ENCODE measurements at places on chromosomes 2 and 18.
A peak's percentile ranks its signal among the peaks of the same experiment; 100 is the strongest.

- no peak for DNase-seq
Observed at GRCh38 chr2:118508282-118508681, 339.2 kb downstream of the EN1 start.

DNA sequence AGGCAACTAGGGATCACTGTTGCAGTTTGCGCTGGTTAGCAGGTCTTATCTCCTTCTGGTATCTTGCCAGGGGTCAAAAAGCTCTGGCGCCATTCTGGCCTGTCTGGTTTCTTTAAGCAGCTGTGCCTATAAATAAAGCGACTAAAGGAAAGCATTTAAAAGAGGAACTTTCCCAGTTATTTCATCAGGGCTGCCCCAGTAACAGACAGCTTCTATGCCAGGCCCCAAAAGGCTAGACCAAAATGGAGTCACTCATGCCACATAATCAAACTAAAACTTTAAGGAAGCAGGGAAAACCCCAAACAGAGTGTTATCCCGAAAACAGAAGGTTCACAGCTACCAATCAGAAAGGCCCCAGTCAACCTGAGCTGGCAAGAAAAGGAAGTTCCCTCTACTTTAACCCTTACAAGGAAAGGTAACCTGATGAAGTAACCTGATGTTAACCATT lies 41.2 kb upstream of the HNRNPA3 start:
- no peak for DNase-seq

GRCh38 chr2:162084536-162084935 lies 10.5 kb upstream of the DPP4 start:
- DNase-seq = no peak

DNA sequence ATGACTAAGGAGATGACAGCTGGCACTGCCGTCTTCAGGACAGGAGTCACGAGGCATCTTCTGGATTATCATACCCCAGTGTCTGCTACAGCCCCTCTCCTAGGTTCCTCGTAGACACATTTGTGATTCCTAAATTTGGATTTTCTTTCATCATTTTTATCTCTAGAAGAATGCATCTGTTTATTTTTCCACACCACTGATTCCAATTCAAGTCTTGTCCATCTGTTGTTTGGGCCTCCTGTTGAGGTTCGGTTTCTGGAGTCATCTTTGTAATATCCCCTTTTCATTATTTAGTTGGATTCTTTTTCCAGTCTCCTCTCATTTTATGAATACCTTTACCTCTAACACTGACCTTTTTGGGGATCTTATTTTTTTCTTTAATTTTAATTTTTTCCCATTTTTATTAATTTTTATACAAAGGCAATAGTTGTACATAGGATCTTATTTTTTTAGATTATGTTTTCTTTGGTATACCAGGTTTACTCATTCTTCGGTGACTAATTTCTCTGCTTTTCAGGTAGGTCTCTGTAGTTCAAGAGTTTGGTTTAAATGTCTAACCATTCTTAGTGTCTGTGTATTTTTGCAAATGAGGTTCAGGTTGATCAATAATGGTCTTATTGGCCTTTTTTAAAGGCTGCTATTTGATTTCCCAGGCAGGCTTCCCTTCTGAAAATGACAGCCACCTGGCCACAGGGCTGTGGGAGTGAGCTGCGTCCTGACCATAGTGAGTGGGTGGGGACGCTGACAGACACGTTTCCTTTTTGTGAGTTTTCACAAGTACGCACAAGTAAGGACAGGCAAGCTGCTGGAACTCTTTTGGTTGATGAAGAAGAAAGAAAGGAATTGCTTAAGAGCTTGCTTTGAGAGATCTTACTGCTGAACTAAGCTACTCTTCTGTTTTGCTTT lies 34.5 kb downstream of the FARP2 start:
- peak; percentile 1 for DNase-seq

GRCh38 chr2:53527056-53527455 lies 240.5 kb upstream of the CHAC2 start:
- DNase-seq = peak; percentile 96

GRCh38 chr2:168490946-168491605 lies 35.0 kb downstream of the CERS6 start:
- DNase-seq = no peak

DNA sequence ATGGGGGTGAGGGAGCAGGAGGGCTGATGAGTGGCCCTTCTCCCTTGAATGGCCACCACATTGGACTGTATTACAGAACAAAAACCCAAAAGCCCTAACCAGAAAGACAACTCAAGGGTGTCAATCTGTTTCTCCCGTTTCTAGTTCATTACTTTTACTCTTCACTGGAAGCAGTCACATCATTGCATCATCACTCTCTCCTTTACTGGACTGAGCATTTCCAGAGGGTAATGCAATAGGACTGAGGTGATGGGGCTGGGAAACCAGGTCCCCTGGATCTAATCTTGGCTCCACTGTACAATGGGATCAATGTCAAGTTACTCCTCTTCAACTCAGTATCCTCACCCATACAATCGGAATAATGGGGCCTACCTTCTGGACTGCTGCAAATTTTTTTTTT lies 56.1 kb downstream of the BCL2 start:
- peak; percentile 7 for DNase-seq

DNA sequence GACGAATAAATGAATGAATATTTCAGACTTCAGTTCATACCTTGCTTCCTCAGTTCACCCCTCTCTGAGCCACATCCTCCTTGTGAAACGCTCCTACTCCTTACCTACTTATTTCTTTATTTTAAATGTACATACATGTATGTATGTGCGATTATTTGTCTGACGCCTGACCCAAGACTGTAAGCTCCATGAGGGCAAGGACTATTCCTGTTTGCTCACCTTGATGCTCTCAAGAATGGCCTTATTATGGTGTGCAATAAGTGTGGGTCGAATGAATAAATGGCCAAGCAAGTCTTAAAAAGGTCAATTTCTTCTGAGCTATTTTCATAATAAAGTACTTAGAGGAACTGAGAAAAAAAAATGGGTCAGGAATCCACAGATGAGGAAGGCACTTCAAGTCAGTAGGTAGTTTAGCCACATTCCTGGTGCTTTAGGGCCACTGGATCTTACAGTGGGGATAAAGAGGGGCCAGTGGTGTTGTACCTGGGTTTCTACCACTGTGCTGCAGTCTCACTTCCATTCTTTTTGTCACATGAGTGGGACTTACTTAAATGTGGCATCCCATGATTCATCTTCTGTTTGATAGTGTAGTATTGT lies 74.7 kb downstream of the SDC1 start:
- no peak for DNase-seq

DNA sequence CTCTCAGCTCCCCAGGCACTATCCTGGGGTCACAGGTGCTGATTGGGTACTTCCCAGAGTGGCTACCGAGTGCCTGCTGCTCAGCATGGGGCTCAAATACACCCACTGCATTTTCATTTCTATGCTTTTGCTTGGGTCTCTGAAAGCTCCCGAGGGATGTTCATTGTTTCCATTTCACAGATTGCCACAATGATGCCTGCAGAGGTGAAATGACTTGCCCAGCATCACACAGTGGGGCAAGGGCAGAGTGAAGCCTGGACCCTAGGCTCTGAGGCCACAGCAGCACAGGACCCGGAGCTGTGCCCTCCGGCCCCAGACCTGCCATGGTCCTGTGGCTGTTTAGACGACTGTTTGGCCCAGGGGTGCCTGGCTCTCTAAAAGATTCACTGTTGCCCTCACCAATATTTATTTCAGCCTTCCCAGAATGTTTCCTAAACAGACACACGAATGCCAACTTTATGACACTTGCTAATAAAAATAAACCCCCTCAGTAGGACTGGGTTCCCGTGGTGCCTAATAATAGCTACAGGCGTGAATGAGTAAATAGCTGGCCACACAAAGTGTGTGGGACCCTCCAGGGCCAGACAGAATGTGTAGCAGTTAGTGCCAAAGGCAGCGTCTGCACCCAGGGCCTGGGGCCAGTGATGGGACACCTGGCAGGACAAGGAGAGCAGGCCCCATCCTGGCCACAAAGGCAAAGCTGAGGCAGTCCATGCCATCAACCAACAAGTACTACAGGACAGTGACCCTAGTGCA lies 11.5 kb upstream of the ST8SIA5 start:
- no peak for DNase-seq

DNA sequence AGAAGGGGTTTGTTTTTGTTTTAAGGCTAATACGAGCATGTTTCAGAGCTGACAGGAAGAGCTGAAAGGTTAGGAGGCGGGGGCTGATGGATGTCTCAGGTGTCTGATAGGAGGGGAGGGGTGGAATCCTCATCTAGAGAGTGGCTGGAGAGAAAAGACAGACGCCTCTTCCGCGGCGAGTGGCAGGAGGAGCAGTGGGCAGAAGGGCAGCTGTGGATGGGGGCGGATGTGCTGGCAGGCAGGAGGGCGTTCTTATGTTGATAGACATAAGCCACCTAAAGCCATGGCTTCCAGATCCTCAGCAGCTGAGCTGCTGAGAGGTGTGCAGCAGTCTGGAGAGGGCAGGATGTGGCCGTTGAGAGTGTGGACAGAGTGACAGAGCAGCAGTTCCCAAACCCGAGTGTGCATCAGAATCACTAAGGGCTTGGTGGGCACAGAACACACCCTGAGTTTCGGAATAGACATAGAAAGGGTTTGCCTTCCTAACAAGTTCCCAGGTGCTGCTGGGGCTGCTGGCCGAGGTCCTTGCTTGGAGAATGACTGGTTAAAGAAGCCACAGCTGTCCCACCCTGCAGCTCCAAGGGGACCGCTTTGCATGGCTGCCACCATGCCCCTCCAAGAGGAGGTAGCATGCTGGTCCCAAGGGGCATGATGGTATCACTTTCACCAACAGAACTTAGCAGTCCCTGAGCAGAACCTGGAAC lies 3.0 kb upstream of the ITM2C start:
- DNase-seq = no peak

GRCh38 chr2:56981554-56981953 lies 797.8 kb downstream of the CCDC85A start:
- DNase-seq = no peak

- peak; percentile 45 for DNase-seq
Observed at GRCh38 chr18:23498877-23499276, 4.4 kb upstream of the RMC1 start.

GRCh38 chr18:45415614-45416013 lies 199.7 kb upstream of the SLC14A2 start:
- no peak for DNase-seq

DNA sequence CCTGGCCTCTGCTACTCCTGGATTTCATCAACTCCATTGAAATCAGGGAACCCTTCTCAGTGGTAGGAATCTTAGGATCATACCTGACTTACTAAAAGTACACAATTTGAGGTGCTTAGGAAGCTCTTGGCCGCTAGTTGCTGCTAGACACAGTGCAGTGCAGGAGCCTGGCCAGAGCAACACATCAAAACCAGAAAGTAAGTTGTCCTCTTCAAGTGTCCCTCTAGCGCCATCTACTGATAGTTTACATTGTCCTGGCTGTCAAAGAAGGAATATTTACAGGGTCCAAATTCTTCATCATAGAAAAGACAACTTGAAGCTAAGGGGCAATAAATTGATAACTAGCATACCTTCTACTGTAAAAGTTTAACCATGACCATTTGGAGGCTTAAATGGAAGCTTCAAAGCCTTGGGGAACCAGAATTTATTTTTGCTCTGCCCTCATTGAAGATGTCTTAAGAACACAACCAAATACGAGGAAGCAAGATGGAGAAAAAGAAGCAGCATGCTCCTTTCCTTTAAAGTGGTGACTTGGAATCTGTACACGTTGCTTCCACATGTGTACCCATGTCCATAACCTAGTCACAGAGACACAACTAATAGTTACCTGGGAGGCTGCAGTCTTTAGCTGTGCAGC lies 889.1 kb upstream of the GCFC2 start:
- peak; percentile 87 for DNase-seq

GRCh38 chr2:157876786-157877138 lies 632 bp upstream of the ACVR1 start:
- peak; percentile 54 for DNase-seq

DNA sequence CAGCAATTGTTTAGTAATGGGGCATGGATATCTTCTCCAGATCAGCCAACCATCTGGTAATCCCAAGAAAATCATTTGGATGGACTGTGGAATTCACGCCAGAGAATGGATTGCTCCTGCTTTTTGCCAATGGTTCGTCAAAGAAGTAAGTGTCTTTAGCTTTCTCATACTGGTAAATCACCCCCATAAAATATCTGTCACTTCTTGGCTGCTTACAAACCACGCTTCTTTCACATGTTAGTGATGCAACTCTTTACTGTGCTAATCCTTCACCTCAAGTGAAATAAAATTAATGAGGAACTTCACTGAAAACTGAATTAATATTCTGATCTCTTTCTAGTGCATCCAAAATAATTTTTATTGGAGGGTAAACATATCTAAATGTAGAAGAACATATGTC lies 18.9 kb downstream of the CPO start:
- DNase-seq = no peak

GRCh38 chr2:31078011-31078410 lies 60.2 kb downstream of the GALNT14 start:
- no peak for DNase-seq

DNA sequence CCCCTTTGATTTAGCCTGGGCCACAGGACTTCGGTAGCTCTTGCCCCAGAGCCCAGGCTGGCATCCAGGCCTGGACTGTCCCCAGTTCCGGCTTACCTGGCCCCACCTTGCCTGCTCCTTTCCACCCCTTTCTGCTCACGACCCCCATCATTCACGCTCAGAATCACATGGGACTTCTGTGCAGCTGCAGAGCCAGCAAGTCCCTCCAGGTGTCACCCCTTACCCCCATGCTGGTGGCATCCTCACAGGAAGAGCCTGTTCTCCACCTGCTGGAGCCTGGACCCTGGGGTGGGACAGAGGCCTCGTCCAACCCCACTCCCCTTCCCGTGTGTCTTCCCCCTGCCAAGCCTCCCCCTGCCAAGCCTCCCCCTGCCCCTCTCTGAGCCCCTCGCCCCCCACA lies 7.9 kb upstream of the KCNIP3 start:
- no peak for DNase-seq

GRCh38 chr2:188512456-188512855 lies 220.8 kb downstream of the GULP1 start:
- DNase-seq = peak; percentile 43

- DNase-seq = no peak
Observed at GRCh38 chr2:170694316-170694715, 20.8 kb upstream of the SP5 start.

- DNase-seq = no peak
Observed at GRCh38 chr2:84393829-84394228, 65.3 kb downstream of the SUCLG1 start.

All from NCI-H2171 treated with DMSO at 0.1 percent for 48 hours (cell line).